Activated CD8-positive, alpha-beta memory T cell treated with anti-CD3 and anti-CD28 coated beads, Interleukin-2, amount 10 ng/mL, durations not matched to agents 7 days and 5 days (primary cell): ENCODE measurements at places on chromosomes 11 and 22. TPM values are rescaled to one million over a fixed set of nuclear protein-coding genes. Genes with fewer than 3 reads are reported as not detected.

DNA sequence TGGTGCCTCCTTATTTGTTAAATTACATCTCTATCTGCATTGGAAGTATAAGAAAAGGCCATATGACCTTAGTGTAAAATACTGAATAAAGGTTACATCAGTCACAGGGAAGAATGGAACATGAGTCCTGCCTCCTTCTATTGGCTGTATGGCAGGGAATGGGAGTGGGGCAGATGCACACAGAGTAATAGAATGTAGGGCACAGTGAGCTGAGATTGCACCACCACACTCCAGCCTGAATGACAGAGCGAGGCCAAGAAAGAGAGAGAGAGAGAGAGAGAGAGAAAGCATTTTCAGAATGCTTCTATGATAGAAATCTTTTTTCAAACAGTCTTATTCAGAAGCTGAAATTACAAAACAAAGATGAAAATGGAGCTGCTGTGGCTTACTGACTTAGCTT lies 58.8 kb downstream of the SLN start:
- no peak for DNase-seq

Gene TNRC6B
- 72.5 TPM for total RNA-seq

Gene UPK3A
- not detected for total RNA-seq

Gene PHLDA2
- total RNA-seq: 1.1 TPM
